Activated CD8-positive, alpha-beta memory T cell treated with anti-CD3 and anti-CD28 coated beads, Interleukin-2, amount 10 ng/mL, durations not matched to agents 7 days and 5 days (primary cell): ENCODE measurements at places on chromosomes 1 and 21. TPM values are rescaled to one million over a fixed set of nuclear protein-coding genes. Genes with fewer than 3 reads are reported as not detected.

Gene KCNC4
- 9.6 TPM for total RNA-seq

Gene ARHGAP30
- 273 TPM for total RNA-seq

Gene IFI6
- total RNA-seq, result 461 TPM

Gene CATSPERE
- 0.44 TPM for total RNA-seq

Gene PAX7
- not detected for total RNA-seq

Gene RCSD1
- total RNA-seq, result 121 TPM

Gene IGSF9
- total RNA-seq, result not detected

Gene GABPB2
- total RNA-seq, result 23.9 TPM

Gene XCL1
- 46.7 TPM for total RNA-seq

GRCh38 chr1:232988572-232989040, 38.2 kb downstream of the NTPCR start:
- no peak for DNase-seq

DNA sequence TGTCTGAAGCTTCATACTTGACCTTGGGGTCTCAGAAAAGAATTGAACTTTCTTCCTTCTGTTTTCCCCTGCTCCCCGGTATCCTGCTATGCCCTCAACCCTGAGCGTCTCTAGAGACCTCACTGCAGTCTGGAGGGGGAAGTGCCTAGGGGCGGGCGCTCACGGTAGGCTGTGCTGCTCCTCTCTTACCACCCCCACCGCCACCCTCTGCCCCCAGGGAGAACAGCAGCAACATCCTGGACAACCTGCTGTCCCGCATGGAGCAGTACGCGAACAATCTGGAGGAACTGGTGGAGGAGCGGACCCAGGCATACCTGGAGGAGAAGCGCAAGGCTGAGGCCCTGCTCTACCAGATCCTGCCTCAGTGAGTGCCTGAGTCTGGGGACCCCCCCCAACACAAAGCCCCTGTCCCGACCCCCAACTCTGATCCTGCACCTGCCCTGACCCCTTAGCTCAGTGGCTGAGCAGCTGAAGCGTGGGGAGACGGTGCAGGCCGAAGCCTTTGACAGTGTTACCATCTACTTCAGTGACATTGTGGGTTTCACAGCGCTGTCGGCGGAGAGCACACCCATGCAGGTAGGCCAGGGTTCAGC, 10.3 kb downstream of the NPR1 start:
- DNase-seq, result no peak

DNA sequence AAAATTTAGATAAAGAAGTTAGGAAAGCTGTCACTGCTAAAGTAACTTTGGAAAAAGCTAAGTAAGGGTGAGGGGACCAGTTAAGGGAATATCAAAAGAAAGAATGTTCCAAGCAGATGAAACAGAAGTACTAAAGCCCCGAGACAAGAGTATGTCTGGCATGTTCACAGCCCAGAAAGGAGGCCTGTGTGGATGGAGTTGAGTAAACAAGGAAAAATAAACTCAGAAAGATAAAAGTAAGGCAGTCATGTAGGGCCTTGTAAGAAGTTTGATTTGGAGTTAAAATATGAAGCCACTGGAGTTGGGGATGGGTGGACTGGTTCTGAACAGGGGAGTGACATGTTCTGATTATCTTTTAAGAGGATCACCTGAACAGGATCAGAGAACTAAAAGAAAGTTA, 177.9 kb downstream of the CDC42BPA start:
- DNase-seq, result no peak

GRCh38 chr1:59007429-59007819, 223.6 kb upstream of the JUN start:
- DNase-seq, result peak; percentile 16

GRCh38 chr1:22963044-22963677, 9.5 kb downstream of the LACTBL1 start:
- no peak for DNase-seq

DNA sequence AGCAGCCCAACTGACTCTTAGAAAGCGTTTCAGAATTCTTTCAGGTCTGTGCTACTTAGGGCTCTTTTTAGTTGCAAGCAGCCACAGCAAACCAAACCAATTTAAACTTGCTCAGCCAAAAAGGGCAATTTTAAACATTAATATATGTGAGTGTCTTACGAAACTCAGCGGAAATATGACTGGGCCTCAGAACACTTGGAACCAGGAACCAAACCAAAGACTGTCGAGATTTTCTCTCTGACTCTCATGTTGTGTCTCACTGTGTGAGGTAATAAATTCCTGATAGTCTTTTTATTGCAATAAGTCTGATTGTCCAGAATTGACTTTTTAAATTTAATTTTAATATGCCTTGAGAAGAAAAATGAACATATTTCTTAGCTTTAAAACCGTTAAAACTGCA, 122.3 kb downstream of the SYF2 start:
- no peak for DNase-seq

GRCh38 chr1:57017717-57018116, 51.9 kb upstream of the C8B start:
- no peak for DNase-seq

DNA sequence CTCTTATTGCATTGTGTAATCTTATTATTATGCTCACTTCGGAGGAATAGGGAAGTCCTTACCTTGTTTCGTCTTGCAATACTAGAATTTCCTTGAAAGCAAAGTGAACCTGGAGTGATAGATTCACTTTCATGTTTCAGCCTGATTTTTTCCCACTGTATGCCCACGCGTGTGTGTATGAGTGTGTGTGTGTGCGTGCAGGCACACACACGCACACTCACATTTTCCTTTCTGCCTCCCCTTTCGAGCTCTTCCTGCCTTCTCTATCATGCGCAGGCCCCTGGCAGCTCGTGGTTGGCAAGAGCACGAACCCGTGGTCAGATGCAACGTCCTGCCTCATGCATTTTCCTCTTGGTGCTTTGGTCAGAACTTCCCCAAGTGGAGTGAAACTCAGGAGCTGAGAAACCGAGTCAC, at the start of gene GCSAML:
GCSAML (plus strand) TSS at position 366 of the 414 bp plus-strand sequence. CDS start 58 bp downstream, outside the sequence.
- DNase-seq, result no peak

- no peak for DNase-seq
Measured at GRCh38 chr1:12003762-12004161, 15.5 kb upstream of the MIIP start.

GRCh38 chr1:93729502-93729901, 47.9 kb upstream of the BCAR3 start:
- no peak for DNase-seq

DNA sequence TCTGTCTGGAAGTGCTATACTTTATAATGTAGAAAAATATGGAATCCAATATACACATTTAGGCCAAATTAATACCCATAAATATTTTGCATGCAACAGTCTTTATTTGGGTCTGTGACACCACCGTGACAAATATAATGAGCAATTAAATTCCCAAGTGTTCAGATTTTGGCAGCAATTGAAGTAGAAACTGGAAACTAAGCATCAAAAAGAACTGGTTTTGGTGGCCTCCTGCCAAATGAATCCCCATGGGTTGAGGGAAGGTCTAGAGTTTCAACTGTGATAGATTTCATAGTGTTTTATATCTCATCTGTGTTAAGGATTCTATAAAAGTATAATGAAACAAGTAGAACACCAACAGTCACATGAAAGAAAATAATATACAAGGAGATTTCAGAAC, 88.4 kb downstream of the DPYD start:
- no peak for DNase-seq

- peak; percentile 66 for DNase-seq
Measured at GRCh38 chr1:116881879-116882520, 27.7 kb upstream of the PTGFRN start.

GRCh38 chr1:108527837-108528236, 32.1 kb upstream of the EEIG2 start:
- no peak for DNase-seq

DNA sequence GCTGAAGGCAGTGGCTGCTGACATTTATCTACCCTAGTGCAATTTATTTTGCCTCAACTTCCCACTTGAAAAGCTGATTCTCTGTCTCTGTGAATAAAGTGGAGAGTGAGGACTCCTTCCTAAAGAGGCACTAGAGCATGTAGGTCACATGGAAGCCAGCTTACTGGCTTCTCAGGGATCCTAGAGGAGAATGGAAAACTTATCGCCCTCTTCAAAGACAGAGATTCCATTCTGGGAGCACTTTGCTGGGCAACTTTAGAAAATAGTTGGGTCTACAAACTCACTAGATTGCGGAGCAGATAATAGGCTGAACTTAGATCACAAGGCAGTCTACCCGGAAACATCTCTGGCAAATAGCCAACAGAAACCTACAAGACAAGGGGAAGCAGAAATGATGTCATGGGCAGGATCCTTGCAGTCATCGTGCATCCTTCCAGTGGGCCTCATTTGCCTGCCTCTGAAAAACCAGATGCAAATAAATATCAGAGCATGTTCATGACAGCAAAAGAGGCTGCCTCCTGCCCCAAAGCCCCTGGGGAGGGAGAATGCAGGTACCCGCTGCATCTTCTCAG, 104.8 kb upstream of the BARHL2 start:
- DNase-seq, result no peak
